ENCODE measurements at places on chromosomes 2 and 18.
A peak's percentile ranks its signal among the peaks of the same experiment; 100 is the strongest.

DNA sequence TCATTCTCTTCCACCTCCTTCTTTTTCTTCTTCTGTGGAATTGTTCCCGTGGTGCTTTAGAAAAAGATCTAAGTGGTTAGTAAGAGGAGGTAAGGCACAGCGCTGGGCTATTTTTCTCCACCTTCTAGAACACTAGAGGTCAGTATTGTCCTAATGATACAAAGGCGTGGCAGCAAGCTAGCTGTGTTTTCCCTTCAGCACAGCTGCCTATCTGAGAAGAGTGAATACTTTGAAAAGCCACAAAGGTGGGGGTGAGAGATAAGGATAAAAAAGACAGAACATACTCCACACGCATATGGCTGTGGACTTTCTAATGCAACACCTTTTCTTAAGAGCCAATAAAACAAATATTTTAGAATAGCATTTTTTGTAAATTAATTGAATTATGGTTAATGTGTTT is 2.1 kb downstream of the CNTNAP5 start:
- DNase-seq = no peak

DNA sequence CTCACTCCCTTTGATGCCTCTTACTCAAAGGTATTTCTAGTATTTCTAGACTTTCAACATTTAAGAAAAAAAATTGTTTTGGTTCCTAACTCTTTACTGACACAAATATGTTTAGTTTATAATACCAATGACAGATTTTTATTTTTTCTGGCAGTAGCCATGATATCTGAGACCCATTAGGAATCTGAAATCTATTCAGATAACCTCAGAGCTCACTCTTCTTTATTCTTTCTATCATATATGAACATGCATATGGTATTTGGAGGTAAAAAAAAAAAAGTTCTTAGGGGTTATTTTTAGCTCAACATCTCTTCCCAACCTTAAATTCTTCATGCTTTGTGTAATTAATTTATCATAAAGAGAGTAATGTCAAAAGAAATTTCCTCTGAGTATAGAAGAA is 465.5 kb downstream of the CDH2 start:
- DNase-seq = no peak

- DNase-seq = no peak
Observed at GRCh38 chr2:141411419-141411818, 719.4 kb downstream of the LRP1B start.

DNA sequence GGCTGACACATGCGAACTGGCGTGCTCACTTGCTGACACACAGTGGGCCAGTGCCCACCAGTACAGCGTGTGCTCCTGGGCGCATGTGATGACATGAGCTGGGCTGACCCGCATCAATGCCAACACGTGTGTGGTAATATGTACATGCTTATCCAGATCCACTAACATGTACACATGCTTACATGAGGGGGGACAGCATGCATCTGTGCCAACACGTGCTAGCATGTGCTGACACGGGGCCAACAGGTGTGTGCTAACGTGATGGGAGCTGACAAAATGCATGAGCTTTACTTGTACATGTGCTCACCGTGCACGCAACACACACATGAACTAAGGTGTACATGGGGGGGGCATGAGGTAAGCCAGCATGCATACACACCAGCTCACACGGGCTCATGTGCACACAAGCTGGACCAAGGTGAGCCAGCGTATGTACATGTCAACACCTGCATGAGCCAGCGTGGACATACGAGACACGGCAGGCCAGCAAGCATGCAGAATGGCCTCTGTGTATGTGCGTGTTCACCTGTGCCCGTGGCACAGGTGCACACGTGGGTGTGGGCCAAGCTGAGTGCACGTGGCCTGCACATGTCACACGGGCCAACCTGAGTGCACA is 28.5 kb downstream of the GPC1 start:
- no peak for DNase-seq

GRCh38 chr2:200654823-200655222 is 69.0 kb downstream of the AOX1 start:
- no peak for DNase-seq

GRCh38 chr2:68878753-68879152 is 7.6 kb upstream of the BMP10 start:
- DNase-seq = no peak

DNA sequence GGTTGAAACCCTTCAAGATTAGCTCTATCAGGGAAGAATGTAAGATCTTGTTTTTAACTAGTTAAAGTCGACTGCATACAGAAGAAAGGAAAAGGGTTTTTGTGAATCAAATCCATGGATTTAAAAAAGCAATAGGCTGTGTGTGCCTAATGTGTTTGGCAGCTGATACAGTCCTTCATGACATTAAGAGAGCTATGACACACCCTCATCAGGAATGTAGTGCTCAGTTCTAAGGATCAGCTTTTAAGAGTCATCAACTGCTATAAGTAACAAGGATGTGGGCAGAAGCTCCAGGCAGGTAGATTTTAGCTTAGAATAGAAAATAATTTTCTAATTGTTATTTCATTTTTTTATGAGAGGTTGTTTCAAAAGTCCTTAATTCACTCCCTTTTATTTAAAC is 52.9 kb downstream of the PPP1R1C start:
- DNase-seq = no peak

GRCh38 chr2:99899058-99899855 is 243.1 kb downstream of the AFF3 start:
- no peak for DNase-seq

GRCh38 chr2:172556284-172557033 is 569 bp downstream of the PDK1 start:
- peak; percentile 39 for DNase-seq

DNA sequence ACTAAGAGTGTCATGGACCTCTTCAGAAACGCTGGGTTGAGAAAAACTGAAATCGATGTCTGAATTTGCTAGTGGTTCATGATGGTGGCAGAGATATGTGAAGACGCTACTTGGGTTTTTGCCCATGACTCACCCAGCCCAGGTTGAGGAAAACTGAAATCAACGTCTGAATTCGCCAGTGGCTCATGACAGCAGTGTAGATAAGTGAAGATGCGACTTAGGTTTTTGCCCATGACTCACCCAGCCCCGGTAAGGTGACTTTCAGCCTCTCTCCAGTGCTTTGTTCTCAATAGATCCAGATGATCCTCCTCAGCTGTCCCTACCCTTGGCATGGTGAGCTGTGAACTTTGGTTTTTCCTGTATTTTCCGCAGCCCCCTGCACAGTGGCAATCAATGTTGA is 105.3 kb upstream of the SIX3 start:
- peak; percentile 3 for DNase-seq

- DNase-seq = no peak
Observed at GRCh38 chr18:11419338-11419737, 190.1 kb upstream of the SLC35G4 start.

DNA sequence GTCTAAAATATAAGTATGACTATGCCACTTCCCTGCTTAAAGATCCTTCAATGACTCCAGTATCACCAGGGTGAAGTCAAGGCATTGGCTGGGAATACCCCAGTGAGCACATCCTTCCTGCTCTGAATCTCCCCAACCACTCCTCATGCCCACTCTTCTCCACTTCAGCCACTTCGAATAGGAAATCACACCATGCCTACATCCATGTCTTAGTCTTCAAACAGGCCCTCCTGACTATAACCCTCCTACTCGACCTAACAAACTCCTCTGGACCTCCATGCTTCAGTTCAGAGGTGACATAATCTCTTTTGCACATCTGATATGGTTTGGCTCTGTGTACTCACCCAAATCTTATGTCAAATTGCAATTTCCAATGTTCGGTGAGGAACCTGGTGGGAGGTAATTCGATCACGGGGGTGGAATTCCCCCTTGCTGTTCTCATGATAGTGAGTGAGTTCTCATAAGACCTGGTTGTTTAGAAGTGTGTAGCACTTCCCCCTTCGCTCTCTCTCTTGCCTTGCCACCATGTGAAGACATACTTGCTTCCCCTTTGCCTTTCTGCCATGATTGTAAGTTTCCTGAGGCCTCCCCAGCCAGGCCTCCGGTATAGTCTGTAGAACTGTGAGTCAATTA is 87.8 kb upstream of the TFCP2L1 start:
- no peak for DNase-seq

DNA sequence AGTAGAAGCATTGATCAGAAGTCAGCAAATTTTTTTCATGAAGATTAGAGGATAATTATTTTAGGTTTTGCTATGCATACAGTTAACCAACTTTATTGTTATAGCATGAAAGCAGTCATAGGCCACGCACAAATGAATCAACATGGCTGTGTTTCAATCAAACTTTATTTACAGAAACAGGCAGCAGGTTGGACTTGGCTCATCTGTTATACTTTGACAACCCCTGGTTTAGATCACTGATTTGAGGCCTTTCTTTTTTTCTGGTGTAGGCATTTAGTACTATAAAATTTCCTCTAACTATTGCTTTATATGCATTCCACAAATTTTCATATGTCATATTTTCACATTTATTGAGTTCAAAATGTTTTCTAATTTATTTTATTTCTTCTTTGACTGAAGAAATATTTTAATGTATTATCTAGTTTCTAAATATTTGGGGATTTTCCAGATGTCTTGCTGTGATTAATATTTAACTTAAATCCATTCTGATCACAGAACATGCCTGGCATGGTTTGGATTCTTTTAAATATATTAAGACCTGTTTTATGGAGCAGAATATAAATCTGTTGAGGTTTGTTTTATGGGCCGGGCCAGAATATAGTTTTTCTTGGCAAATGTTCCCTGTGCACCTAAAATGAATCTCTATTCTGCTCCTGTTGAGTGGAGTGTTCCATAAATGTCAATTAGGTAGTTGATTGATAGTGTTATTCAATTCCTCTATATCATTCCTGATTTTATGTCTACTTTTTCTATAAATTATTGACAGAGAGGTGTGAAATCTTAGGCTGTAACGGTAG is 116.3 kb upstream of the KLHL29 start:
- no peak for DNase-seq

DNA sequence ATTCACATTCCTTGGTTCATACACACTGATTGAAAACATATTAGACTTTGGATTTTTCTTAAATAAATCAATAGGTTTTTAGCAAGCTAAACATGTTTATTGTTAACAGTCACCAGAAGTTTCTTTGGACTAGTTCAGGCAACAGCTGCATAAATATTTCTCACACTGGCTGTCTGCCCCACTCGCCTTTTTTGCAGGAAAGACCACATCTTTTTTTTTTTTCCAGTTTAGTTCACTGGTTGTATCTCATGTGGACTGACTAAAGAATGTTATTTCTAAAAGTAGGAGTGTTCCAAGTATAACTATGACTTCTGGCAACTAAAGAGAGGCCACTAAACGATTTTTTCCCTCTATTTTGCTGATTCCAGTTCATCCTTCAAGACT is 31.1 kb downstream of the SLC40A1 start:
- no peak for DNase-seq

GRCh38 chr2:225233234-225233633 is 166.3 kb upstream of the NYAP2 start:
- DNase-seq = no peak

DNA sequence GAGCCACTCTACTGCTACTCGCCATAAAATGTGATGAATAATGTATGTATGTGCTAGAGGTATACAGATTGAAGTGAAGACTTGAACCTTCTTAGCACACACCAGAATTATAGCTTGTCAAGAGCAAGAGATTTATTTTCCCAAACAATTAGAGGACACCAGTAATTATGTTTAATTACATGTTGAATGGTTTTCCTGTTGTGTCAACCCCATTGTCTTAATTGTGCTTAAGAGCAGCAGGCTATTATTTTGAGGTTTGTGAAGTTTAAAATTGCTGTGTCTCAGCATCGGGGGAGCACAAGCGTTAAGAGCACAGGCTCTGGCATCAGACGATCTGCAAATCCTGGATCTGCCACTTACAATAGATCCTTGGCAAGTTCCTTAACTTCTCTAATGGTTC is 29.0 kb downstream of the KIF5C start:
- no peak for DNase-seq

GRCh38 chr2:84807063-84807485 is 73.8 kb downstream of the TRABD2A start:
- DNase-seq = no peak

DNA sequence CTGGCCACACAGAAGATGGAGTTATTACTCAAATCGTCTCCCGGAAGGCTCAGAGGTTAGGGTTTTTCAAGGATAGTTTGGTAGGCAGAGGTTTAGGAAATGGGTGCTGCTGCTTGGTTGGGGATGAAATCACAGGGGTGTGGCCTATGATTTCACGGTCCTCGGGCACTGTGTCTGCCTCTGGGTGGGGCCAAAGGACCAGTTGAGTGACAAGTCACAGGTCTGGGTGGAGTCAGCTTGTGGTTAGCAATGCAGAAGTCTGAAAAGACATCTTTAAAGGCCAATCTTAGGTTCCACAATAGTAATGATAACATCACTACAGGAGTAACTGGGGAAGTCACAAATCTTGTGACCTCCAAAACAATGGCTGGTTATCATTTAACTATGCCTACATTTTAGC is 387.8 kb downstream of the ZNF521 start:
- DNase-seq = no peak

DNA sequence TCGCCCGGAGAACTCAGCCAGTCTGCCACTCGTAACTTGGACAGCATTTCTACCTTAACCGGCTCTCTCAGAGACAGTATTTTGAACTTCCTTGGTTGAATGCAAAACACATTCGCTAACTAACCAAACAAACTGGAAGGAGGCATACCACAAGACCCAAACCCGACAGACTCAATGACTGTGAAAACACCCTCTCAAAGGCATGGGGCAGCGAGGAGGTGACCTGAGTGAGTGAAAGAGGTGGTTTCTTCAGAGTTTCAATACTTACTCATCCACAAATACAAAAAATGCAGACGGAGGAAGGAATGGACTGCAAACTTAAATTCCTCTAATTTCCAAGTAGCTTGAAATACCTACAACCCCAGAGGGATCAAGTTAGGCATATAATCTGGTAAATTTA is 132.9 kb downstream of the GAREM1 start:
- DNase-seq = no peak

DNA sequence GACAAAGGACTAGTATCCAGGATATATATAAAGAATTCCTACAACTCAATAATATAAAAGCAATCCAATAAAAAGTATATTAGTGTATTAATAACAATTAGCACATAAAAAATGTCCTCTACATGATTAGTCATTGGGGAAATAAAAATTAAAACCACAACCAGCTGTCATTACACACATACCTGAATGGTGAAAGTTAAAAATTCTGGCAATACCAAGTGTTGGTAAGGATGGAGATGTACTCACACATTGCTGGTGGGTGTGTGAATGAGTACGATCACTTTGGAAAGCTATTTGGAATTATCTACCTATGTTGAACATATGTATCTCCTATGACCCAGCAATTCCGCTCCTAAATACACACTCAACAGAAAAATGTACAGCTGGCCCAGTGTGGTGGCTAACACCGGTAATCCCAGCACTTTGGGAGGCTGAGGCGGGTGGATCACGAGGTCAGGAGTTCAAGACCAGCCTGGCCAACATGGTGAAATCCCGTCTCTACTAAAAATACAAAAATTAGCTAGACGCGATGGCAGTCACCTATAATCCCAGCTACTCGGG is 14.3 kb upstream of the NOL10 start:
- DNase-seq = no peak

DNA sequence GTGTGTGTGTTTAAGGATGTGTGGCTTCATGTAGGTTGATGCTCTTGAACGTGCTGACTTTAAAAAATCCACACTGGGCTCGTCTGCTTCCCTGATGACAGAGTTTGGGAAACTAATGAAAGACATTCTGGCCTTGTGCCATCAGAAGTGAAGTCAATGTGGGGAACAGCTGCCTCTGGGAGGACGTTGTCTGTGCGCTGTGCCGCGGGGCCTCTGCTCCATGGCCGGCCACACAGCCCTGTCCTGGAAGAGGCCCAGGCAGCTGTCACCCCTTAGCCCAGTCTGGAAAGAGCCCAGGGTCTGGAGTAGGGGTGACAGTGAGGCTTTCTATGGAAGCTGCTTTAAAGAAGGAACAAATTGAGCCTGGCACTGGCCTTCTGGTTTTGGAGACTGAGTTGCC is 155.8 kb downstream of the SH3RF3 start:
- DNase-seq = no peak

GRCh38 chr18:33841221-33841967 is 263.4 kb downstream of the ASXL3 start:
- no peak for DNase-seq
